ENCODE measurements at places on chromosomes 6 and 20.

GRCh38 chr6:123053602-123054225 lies 57.7 kb downstream of the CLVS2 start:
- no peak for DNase-seq

- peak; percentile 68 for DNase-seq
Observed at GRCh38 chr6:188821-189655, 103.2 kb upstream of the DUSP22 start.

GRCh38 chr20:2521369-2522305 lies 12.9 kb upstream of the ZNF343 start:
- no peak for DNase-seq

GRCh38 chr6:124099520-124099919 lies 295.9 kb downstream of the NKAIN2 start:
- DNase-seq: no peak

All from stimulated activated CD4-positive, alpha-beta T cell treated with anti-CD3 and anti-CD28 coated beads, Interleukin-2, amount 100 ng/mL, for 4 hours (primary cell).